ENCODE measurements at places on chromosomes 11 and 22.

- DNase-seq, result no peak
Observed at GRCh38 chr22:30348809-30349208, 7.9 kb downstream of the SF3A1 start.

- DNase-seq, result no peak
Observed at GRCh38 chr11:6083129-6083528, 24.4 kb upstream of the OR56B4 start.

DNA sequence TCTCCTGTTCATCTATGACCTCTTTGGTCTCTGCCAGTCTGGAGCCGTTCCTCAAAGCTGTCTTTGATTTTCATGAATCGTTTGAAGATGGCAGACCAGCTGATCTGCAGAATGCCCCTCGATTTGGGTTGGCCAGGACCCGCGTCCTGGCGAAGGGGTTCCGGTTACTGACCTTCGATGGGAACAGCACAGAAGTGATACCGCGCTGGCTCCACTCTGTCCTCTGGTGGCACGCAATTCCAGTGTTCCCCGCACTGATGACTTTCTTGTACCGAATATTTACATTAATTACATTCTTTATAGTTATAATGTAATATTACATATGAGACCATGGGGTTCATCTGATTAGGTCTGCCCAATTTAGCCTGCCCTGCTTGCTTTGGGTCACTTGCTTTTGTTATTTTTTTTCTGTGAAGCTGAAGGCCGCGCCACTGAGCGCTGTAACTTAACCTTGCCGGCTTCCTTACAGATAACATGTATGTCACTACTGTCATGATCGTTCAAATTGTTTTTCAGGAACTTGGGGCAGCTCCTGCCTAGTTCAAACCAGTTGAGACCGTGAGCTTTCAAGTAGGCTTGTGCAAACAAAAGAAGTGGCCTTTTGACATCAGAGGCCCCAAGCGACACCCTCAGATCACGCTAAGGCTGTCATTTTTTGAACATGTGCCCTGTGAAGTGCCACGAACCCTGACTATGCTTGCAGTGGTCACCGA, 4.1 kb upstream of the USP18 start:
- no peak for DNase-seq

DNA sequence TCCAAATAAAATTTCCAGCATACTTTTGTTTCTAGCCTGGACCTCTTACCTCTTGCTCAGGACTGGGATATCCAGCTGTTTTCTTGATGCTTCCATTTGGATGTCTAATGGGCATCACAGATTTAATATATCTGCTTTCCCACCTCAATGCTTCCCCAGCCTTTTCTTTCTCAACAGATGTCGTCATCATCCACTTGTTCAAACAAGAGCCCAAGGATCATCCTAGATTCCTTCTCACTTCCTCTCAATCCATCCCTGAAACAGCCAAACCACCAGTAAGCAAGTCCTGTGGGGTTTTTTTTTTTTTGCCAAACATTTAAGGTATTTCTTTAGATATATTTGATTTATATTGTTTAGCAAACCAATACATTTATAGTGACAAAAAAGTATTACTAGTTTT, 12.5 kb downstream of the THY1 start:
- DNase-seq, result no peak

DNA sequence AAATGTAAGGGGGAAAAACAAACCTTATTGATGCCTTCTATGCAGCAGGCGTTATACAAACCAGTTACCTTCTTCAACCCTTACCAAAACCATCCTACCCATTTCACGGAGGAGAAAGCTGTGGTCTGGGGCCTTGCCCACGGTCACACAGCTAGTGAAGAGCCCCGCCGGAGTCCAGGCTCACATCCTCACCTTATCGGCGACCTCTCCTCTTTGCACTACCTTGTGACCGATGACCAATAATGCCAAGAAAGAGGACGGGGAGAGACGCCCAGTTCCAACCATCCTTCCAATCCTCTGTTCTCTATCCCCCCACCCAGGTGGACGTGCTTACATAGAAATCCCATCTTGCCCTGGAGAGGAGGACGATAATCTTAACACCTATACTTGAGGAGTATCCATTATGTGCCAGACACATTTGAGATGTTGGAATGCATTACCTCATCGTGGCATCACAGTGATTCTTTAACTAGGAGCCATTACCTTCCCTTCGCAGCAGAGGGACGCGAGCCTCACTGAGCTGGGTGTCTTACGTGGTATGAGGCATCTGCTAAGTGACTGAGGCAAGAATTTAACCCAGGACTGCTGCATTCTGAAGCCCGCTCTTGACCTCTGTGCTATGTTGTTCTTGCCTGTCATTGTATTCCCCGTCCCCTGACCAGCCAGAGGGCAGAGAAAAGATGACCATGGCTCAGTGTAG, 253.7 kb upstream of the B3GAT1 start:
- DNase-seq, result no peak

DNA sequence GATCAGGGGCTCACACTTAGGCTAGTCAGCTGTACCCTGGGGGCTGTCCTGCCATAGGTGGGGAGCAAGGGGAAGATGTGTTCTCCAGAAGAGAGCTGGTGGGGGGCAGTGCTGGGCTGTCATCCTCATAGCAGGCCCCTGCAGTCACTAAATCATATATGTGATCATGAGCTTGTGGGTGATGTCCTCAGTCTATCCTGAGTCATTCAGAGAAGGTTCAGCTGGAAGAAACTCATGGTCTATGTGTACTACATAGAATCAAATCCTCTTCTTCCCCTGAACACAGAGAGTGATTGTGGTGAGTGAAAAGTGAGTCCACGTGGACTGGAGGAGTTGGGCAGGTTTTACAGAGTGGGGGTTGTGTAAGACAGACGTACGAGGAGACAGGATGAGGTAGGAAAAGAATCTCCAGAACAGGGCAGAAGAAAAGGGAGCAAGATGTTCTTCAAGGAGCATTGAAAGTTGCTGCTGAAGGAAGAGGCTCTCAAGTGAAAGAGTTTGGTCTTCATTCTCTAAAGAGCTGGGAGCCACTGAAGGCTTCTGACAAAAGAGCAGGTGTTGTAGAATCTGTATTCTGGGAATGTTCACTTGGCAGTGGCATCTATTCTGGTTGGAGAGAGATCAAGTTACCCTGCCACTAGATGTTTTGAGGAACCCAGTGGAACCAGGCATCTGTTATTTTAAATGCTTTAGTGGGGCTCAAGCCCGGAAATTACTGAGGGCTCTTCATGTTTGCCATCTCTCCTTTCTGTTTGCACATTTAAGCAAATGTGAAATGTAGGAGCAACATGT, 68.9 kb downstream of the C22orf31 start:
- no peak for DNase-seq

GRCh38 chr11:64252003-64252872, 908 bp downstream of the PLCB3 start:
- no peak for DNase-seq

- no peak for DNase-seq
Observed at GRCh38 chr11:107842412-107843100, 16.0 kb downstream of the SLC35F2 start.

DNA sequence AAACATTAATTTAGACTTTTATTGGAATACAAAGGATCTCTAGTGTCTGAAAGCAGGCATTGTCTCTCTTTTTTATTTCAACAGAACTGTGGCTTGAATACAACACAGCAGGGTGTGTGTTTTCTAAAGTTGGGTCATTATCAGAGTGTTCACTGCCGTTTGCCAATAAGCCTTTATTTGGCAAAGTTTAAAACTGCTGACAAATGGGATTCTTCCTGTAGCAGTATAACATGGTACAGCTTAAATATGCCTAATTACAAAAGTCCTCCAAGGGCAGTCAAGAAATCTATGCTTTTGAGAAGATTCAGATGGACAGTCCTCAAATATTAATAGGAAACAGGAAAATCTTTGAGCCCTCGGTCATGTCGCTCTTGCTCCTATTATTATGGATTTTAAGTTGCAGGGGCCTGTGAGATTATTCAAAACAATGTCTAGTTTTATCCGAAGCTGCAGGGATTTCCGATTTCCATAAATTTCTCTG, 199.9 kb downstream of the MAML2 start:
- DNase-seq, result no peak

GRCh38 chr11:9219115-9219514, 46.0 kb downstream of the DENND5A start:
- no peak for DNase-seq

DNA sequence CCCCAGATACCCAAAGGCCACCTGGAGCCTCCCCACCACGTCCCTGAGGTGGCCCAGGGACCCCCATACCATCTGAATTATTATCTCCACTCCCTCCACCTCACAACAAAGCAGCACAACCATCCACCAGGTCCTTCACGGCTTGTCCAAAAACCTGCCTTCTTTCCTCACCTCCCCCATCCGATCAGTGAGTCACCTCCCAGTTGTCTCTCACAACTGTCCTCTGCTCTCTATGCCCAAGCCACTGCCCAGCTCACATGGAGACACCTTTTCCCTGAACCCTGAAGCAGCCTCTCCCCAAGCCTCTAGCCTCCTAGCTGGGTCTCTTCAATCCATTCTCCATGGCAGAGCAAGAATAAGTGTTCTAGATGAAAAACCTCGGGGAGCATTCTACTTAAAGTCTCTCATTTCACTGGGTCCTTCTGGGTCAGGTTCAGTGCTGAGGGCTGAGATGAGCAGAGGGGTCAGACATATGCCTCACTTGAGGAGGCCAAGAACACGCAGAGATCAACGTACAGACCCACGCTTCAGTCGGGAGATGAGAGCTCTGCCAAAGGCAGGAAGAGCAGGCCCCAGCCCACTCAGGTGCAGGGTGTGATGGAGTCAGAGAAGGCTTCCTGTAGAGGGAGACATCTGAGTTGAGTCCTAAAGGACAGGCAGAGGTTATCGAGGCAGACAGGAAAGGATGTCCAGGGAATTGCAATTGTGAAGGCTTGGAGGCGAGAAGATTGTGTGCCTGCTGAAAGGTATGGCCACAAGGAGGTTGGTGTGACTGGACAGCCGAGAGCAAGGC, 74.7 kb downstream of the PDE2A start:
- DNase-seq, result no peak

DNA sequence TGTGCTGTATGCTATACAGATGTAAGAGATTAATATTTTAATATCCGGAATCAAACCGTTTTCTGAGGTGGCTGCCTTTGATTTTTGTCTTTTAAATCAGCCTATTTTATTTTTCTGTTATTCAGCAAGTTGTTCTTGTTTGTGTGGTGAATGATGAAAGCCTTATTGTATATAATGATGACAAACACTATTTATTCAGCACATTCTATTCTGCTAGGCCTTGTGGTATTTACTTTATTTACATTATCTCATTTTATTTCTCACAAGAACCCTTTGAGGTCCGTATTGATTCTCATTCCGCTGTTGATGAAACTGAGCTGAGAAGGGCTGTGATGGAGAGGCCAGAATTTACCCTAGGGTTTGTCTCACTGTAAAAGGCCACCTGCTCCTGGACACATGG, 40.5 kb downstream of the KREMEN1 start:
- no peak for DNase-seq

GRCh38 chr11:83039566-83039965, 32.1 kb downstream of the RAB30 start:
- DNase-seq, result no peak

GRCh38 chr11:6096417-6096816, 11.1 kb upstream of the OR56B4 start:
- DNase-seq, result no peak

Measured in NCI-H187 (cell line).